Karpas-422 (cell line): ENCODE measurements at places on chromosomes 12 and 14.

- peak; percentile 68 for DNase-seq
Measured at GRCh38 chr12:12718853-12719252, 1.7 kb downstream of the CDKN1B start.

DNA sequence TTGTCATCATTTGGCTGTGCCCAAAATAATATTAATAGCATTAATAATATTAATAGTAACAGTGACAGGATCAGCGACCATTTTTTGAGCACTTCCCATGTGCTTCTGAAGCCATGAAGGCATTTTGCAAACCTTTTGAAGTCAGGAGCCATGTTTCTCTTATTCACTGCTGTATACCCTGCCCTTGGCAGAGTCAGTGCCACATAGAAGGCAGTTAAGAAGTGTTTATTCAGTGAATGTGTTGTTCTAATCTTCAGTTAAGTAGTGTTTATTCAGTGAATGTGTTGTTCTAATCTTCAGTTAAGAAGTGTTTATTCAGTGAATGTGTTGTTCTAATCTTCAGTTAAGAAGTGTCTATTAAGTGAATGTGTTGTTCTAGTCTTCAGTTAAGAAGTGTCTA lies 319.7 kb upstream of the NAV3 start:
- no peak for DNase-seq

GRCh38 chr12:75825686-75826085 lies 205.9 kb downstream of the PHLDA1 start:
- no peak for DNase-seq

DNA sequence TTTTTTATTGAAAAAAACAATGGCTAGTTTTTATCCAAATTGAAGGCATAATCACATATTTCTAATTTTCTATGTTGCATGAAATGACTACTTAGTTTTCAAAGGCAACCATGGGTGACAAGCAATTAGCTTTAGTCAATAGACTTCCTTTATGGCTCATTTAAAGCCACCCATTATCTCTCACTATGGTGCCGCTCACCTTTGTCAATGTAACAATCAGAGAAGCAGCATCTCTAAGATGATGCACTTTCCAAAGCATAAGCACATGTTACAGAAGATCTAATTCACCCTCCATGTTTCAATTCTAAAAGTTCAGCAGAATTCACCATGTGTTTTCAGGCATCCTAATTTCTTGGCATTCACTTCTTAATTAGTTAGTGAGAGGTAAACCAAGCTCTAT lies 166.6 kb upstream of the RPL10L start:
- no peak for DNase-seq

DNA sequence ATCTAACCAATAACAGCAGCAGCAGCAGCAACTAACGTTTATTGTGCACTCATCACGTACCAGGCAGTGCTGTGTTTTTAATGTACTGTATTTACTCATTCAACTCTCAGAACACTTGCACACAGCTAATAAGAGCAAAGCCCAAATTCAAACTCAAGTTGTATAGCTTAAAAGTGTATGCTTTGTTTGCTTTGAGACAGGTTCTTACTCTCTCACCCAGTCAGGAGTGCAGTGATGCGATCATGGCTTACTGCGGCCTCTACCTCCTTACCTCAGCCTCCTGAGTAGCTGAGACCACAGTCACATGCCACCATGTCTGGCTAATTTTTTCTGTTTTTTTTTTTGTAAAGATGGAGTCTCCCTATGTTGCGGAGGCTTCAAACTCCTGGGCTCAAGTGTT lies 105.4 kb downstream of the PAPLN start:
- no peak for DNase-seq

- no peak for DNase-seq
Measured at GRCh38 chr12:96889273-96889933, 17.7 kb upstream of the NEDD1 start.

- no peak for DNase-seq
Measured at GRCh38 chr12:116878567-116879508, 2.4 kb downstream of the HRK start.

GRCh38 chr14:95340201-95340697 lies 20.5 kb upstream of the CLMN start:
- no peak for DNase-seq

DNA sequence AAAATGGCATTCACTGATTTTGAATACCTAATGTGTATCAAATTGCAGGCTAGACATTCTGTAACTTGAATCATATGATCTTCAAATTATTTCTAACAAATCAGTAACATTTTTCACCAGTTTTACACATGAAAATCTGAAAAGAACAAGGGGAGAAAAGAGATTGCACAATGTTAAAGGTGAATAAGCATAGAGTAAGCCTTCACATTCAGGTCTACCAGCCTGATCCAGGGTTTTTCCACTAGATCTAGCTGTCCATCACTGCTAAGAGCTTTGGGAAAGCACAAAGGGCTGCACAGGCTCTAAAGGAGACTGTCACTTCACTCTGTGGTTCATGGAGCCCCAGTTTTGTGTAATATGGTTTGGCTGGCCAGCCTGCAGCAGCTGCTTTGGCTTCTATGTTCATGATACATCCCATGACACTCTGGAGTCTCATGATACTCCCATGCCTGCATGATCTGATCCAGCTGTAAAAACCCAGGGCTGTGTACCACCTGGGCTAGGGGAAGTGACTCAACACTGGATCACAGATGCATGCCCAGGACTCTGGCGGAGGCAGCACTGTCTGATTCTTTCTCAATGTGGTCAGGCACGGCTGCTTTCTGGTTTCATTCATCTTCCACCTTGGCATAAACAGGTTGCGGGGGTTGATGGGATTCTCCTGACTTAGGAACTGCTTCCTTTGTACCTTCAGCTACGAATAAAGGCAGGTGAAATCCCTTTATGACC lies 859.7 kb downstream of the GALC start:
- peak; percentile 96 for DNase-seq

DNA sequence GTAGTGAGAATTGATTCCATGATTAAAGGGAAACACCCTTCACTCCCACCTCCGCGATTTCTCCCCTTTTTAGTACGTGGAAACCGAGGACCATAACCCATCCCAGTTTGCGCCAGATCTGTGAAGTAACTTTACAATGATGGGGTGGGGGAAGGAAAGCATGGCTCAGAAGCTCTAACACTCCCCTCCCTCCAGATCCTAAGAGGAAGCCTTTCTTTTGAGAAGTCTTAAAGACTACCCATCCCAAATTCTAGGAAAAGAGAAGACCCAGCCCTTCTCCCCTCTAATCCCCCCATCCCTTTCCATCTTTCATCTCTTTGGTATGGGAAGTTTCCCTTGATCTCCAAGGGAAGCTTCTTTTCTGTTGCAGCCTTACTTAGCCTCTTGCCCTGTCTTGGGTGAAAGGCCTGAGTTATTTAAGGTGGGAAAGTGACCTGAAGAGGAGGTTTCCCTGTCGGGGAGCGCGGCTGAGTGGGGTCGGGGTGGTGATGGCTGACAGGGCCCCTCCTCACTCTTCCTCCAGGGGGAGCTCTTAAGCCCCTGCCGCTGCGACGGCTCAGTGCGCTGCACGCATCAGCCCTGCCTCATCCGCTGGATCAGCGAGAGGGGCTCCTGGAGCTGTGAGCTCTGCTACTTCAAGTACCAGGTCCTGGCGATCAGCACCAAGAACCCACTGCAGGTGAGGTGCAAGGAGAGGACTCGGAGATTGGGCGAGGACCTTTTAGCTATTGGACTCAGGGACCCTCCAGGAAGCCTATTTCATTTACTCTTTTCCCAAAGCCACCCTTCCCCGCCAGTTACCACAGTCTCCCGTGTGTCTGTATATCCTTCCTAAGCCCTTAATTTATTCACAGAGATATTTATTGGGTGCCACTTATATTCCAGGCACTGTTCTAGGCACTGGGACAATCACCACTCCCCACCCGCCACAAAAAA lies 1.8 kb downstream of the MARCHF9 start:
- DNase-seq, result peak; percentile 92

GRCh38 chr12:70467918-70468733 lies 102.0 kb downstream of the KCNMB4 start:
- peak; percentile 93 for DNase-seq

DNA sequence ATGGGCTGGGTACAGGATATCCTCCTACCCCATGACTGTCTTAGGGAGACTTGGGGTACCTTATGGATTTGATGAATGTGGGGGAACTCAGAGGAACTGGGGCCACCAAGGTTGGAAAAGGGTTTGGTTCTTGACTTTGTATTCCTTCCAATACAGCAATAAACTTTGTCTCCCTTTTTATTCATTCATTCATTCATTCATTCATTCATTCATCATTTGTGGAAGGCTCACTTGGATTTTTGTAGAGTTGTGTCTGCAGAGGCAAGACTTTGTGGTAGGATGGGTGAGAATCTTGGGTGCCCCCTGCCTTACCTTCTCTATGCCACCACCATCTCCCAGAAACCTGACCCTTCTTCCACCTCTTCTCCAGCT lies 21.1 kb downstream of the SOAT2 start:
- DNase-seq, result no peak

- DNase-seq, result no peak
Measured at GRCh38 chr14:24986206-24986893, 63.6 kb downstream of the STXBP6 start.

DNA sequence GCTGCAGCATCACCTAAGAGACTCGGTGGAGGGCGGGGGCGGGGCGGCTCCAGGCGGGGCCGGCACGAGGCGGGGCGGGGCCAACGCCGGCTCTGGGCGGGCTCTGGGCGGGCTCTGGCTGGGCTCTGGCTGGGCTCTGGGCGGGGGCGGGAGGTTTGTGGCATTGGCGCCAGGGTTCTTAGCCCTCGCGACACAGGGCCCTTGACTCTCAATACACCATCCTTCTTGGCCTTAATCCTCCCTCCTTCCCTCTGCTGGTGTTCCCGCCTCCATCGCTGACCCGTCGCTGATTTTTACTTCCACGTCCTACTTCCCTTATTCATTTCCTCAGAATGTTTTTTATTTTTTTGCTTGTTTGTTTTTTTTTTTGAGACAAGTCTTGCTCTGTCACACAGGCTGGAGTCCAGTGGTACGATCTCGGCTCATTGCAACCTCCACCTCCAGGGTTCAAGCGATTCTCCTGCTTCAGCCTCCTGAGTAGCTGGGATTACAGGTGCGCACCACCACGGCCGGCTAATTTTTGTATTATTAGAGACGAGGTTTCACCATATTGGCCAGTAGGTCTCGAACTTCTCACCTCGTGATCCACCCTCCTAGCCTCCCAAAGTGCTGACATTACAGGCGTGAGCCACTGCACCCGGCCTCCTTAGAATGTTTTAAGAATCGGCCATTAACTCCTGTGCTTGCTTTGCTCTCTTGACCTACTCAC lies at the start of gene BLTP3B:
TSS of gene BLTP3B (minus strand) at position 24 of the 709 bp plus-strand sequence. CDS start 239 bp downstream, outside the sequence.
- DNase-seq, result peak; percentile 95
